ENCODE measurements at places on chromosomes 3 and 15.

DNA sequence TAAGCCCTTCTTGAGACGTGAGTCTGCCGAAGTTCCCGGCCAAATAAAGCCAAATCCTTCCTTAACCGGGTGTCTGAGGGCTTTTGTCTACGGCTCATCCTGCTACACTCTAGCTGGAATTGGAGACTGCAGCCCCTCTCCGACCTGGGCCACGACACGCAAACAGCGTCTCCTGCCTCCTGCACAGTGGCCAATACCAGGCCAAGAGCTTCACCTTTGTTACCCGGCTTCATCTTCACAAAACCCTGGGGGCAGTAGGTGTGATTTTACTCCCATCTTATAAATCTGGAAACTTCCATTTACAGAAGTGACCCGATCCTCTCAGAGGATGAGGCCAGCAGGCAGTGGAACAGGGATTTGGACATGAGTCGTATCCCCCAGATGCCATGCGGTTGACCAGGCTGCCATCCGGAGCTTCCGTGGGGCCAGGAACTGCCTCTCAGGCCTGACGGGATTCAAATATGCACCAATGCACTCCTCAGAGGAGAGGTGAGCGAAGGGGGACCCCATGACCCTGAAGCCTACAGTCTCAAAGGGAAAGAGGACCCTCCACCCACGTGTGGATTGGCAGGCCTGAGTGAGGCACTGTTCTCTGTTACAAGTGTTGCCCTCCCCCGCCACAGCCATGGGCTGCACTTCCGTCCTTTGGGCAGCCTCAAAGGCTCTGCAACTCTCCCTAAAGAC, 53.2 kb upstream of the KLF13 start:
- DNase-seq, result no peak

DNA sequence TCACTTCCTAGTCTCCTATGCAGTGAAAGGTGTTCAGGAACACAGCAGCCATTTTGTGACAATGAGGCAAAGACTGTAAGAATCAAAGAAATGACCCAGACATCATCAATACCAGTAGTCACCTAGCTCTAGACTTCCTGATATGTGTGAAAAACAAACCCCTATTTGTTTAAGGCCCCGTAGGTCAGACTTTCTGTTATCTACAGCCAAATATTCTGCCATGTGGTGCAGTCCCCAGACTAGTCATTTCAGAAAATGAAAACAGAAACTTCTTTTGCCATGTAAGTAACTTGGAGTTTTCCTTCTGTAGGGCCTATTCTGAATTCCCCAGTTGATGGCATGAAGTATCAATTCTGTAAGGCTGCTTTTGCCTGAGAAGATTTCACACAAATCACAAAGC, 181.7 kb upstream of the SNTN start:
- no peak for DNase-seq

DNA sequence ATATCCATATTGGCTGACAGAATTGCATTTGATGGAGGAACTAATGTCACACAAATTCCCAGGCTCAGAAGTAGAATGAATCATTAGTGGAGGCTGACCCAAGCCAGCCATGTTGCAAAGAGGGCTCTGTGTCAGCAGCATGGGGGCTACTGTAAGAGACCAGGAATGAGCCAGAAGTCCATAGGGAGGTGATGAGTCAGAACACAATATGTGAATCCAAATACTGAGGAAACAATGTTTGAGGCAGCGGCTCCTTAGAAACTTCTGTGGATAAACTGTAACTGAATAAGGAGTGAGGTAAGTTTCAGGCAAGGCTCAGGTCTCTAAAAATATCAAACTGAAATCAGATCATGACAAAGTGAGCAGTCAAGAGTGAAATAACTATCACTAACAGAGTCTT, 170.7 kb downstream of the WDR72 start:
- DNase-seq, result no peak

GRCh38 chr15:63915209-63915872, 81.6 kb upstream of the HERC1 start:
- no peak for DNase-seq

GRCh38 chr3:126434264-126434590, 39.5 kb downstream of the CFAP100 start:
- DNase-seq, result no peak

GRCh38 chr3:131735116-131735515, 232.3 kb upstream of the MRPL3 start:
- DNase-seq, result no peak

- DNase-seq, result peak; percentile 23
Observed at GRCh38 chr15:47813748-47814384, 96.6 kb downstream of the SEMA6D start.

GRCh38 chr15:64691896-64692565, 83.4 kb downstream of the RBPMS2 start:
- no peak for DNase-seq

DNA sequence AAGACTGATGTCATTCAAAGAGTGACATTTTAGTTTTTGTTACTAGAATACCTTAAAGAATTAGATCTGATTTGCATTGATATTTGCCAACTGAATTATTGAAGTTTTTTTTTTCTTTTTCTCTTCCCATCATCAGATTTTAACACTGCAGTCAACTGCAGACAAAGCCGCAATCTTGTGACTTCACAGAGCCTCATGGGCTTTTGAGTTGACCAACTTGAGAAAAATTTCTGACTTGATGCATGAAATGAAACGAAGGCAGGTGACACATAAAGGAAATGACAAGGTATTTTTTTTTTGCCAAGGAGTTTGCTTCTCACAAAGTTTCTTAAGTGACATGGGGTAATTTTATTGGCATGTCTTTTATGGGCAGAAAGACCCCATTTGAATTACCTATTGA, 383.7 kb downstream of the GAP43 start:
- no peak for DNase-seq

DNA sequence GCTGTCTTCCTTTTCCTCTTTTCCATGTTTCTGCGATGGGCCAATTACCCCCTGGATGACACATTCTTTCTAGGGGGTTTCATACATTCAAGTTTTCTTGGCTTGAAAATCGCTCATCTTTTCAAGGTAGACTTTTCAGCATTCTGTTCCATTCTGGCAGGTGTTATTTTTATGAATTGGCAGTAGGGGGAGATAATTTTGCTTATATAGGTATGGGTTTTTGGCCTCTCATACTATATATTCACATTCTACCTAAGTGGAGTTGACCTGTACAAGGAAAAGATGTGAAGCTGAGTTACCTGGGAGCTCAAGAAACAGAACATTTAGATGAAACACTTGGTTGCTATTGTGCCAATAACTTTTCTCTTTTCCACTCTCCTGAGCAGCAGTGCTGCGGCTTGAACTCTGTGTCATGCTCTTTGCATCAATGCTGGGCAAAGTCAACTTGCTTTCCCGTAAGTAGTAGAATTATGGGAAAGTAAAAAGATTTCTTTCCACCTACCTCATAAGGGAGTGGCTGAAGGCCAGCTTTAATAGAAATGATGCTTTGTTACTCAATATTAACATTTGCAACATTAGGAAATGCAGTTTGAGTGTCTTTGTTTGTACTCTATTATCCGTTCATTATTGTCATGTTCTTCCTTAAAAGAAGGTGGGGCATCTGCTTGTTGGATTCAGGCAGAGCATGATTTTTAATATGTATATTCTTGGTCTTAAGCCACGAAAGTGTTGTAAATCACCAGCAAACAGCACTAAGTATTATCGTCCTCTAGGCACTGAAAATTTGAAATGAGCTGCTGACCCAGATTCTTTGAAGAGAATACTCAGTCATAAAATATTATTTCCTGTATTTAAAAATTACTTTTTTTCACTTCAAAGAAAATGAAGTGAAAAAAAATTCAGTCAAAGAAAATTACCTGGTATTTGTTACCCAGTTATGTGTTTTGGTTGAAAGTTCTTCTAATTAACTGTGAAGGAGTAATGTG, 27.7 kb upstream of the MFSD1 start:
- DNase-seq, result no peak

GRCh38 chr15:68187559-68187958, 17.6 kb downstream of the CALML4 start:
- no peak for DNase-seq
